ENCODE measurements at places on chromosomes 16 and 17. TPM values are rescaled to one million over a fixed set of nuclear protein-coding genes. Genes with fewer than 3 reads are reported as not detected.

The VPS4A gene
- 28.1 TPM for polyA plus RNA-seq

The COX6A2 gene
- polyA plus RNA-seq, result not detected

The PRSS27 gene
- 1.2 TPM for polyA plus RNA-seq

DNA sequence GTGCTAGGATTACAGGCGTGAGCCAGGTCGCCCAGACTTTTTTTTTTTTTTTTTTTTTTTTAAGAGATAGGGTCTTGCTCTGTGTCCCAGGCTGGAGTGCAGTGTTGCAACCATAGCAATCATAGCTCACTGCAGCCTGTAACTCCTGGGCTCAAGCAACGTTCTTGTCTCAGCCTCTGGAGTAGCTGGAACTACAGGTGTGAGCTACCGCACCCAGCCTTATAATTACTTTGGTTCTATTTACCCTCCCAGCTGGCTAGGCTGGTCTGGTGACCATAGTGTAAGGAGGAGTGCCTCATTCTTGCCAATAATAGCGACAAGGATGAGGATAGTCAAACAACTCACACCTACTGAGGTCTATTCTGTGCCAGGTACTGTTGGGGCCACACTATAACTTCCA lies 39.6 kb upstream of the USP7 start:
- no peak for DNase-seq

- DNase-seq, result no peak
Measured at GRCh38 chr17:83122834-83123233, 43.4 kb downstream of the METRNL start.

- DNase-seq, result peak; percentile 28
Measured at GRCh38 chr17:29959658-29960337, 18.4 kb downstream of the EFCAB5 start.

GRCh38 chr16:31025339-31025738 lies 8.0 kb upstream of the STX4 start:
- DNase-seq, result no peak

DNA sequence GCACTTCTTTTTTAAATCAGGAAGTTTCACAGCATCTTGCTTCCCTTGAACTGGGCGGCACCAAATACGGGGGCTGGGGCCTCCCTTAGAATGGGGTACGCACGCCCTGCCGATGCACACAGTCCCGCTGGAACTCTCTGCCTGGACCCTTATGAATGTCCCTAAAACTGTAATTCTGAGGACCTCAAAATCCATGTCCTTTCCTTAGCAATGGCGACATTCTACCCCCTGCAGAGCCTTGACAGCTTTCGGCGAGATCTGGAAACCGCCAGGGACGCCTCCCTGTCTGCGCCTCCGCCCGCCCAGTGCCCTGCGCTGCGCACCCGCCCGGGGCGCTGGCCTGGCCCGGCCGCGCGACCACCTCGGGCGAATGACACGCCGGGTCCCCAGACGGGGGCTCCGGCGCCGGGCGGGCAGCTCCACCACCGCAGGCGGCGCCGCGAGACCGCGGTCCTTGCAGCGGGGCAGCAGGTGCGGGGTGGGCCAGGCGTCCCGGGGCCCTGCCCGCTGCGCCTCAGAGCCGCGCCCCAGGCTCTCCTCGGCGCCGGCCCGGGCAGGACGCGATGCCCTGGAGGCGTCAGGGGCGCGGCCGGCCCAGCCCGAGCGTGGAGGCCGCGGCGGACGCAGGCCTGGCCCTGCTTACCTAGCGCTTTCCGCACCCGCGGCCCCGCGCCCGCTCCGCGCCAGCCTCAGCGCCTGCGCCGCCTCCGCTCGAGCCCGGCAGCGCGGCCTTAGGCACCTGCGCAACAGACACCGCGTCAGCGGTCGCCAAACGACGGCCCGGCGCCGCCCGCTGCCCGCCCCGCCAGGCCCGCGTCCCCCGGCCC lies 548 bp downstream of the HAGH start:
- DNase-seq, result no peak

GRCh38 chr16:21037736-21038135 lies 112.9 kb downstream of the DNAH3 start:
- DNase-seq, result no peak

- DNase-seq, result no peak
Measured at GRCh38 chr16:17432901-17433576, 37.7 kb downstream of the XYLT1 start.

DNA sequence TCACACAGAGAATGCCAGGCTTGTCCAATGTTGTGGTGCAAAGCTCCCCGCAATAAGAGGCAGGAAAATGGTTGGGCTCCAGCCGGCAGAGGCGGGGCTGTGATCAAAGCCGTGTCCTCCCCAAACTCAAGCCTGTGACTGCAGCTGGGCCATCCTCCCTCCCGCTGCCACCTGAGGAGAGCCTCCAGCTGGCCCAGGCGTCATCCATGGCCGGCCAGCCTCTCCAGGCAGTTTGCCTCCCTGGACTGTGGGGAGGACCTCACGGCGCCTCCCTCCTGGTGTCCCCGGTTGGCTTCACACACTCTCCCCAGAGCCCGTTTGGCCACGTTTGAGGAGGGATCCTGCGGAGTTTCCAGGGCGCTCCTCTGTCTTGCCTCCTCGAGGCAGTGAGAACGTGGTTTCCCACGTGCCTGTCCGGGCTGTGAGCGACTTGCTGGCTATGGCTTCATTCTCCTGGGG lies 134.1 kb downstream of the IRF8 start:
- DNase-seq, result no peak

GRCh38 chr16:70793851-70794502 lies 7.0 kb downstream of the VAC14 start:
- no peak for DNase-seq

DNA sequence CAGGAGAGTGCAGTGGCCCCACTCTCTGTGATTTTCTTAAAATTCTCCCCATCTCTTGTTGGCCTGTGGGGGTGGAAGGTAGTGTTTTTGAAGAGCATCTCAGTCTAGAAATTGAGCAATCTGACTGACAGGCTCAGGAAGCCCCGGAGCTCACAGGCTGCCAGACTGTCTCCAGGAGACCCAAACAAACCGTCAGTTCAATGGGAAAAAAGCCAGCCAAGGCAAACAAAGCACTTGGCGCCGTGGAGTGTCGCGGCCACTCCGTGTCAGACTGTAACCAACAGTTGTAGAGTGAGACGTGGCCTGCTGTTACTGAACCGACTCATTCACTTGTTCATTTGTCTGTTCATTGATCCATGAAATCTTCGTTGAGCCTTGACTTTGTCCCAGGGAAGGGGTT lies 33.7 kb downstream of the RGS9 start:
- DNase-seq, result peak; percentile 31

DNA sequence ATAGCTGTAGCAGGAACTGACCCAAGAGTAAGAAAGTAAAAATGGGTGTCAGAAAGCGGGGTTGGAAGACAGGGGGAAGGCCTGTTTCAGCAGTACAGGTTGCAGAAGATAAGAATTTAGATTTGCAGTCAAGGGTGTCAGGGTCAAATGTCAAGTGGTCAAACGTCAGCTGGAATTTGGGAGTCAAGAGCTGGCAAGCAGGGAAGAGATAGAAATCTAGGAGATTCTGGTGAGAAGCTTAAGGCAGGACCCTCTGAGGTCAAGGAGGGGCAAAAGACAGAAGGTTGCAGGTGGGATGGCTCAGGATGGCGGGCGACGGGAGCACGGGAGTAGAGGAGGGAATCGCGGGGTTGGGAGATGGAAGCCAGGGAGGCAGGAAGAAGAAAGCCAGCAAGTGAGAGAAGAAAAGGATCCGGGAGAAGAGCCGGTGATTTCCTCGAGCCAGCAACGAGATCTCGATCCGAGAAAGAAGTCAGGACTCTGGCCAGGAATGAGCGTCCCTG lies 335 bp downstream of the SLC25A35 start:
- DNase-seq, result no peak

DNA sequence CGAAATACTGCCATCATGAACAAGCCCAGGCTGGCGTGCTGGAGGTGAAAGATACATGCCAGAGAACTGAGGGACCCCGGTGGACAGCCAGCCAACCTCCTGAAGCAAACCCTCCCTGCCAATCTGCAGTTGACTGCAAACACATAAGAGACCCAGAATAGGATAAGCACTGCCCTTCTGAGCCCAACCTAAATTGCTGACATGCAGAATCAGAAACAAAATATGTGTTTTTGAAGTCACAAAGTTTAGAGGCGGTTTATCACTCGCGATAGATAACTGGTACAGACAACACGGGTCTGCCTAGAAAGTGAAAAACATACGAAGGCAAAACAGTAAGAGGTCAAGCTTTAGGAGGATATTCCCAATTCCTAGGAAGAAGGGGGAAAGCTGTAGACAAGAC lies 14.6 kb downstream of the TOX3 start:
- no peak for DNase-seq

- DNase-seq, result no peak
Measured at GRCh38 chr17:35865412-35866340, 3.0 kb downstream of the HEATR9 start.

DNA sequence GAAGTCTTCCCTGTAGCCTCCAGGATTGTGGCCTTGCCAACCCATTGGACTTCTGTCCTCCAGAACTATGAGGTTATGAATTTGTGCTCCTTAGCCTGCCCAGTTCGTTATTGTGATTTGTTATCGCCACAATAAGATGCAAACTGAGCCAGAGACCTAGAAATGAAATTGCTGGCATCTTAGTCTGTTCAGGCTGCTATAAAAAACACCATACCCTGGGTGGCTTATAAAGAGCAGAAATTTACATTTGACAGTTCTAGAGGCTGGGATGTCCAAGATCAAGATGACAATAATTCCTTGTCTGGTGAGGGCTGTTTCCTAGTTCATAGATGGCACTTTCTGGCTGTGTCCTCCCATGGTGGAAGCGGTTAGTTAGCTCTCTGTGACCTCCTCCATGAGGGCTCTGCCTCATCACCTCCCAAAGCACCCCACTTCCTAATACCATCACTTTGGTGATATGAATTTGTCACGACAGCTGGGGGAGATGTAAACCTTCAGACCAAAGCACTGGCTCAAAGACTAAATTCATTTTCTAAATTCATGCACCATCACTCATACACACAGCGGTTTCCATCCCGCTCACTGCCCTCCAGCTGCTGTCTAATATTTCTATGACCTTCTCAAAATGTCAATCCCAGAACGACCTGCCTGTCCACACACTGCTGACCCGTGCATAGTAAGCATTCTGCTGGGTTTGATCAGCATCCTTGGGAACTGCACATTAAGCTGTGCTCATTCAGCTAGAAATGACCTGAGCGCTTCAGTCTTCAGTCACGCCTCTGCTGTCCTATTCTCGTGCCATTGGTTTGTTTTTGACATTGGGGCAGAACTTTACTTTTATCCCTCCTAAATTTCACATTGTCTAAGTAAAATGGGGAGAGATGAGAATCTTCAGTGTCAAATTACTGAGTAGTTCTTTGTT lies 36.6 kb downstream of the GINS3 start:
- no peak for DNase-seq

Data from A549 (cell line).